ENCODE measurements at places on chromosomes 7 and 10.
A peak's percentile ranks its signal among the peaks of the same experiment; 100 is the strongest.

GRCh38 chr10:23075672-23076071, 19.7 kb upstream of the MSRB2 start:
- no peak for DNase-seq

DNA sequence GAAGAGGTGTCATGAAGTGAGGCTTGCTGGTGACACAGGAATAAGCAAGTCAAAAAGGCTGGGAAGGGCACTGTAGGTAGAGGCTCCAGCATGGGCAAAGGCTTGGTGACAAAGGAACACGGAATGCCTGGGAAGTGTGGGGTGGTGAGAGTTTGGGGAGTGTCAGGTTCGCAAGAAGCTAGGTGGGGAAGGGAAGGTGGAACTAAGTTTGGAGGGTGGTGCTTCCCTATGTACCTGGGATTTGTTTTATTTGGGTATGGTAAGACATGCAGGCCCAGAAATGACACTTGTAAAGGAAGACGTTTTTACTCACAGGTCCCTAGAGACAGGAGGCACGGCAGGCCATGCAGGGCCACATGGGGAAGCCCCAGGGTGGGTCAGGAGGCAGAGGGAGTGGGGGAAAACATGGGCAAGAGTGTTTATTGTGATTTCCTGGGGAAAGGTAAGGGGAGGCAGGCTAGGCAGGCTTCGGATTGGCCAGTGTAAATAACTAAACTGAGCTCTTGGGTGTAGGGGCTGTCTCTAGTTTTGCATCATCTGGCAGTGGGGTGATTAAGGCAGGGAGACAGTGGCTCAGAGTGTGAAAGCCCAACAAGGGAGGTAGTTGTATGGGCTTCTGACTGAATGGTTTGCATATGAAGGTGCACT, 52.1 kb downstream of the SH2D4B start:
- peak; percentile 63 for DNase-seq

- DNase-seq = no peak
Measured at GRCh38 chr7:2968176-2968575, 75.5 kb downstream of the CARD11 start.

- DNase-seq = no peak
Measured at GRCh38 chr10:123790132-123790885, 101.3 kb downstream of the CPXM2 start.

DNA sequence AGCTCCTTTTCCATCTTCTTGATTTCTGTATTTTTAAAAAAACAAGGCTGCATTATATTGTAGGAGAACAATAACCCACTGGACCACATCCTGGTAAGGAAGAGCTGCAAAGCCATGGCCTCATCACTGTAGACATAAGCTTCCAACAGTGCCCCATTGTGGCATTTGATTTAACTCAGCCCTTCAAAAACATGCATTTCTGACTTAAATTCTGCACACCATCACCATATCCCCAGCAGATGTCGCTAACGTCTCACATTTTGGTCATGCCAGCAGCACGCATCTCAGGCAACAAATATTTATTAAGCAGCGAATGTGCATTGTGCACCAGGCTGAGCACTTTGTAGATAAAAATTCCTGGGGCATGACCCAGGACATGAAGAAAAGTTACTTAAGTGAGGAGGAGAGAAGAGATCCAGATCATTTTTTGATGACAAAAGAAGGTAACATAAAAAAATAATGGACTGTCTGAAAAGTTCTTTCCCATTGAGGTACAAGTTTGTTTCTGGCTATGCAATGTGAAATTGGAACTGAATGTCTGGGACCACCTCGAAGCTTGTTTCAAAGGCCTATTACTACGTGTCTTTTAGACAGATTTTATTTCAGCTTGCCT, 164.6 kb upstream of the CDCA7L start:
- DNase-seq = peak; percentile 64

DNA sequence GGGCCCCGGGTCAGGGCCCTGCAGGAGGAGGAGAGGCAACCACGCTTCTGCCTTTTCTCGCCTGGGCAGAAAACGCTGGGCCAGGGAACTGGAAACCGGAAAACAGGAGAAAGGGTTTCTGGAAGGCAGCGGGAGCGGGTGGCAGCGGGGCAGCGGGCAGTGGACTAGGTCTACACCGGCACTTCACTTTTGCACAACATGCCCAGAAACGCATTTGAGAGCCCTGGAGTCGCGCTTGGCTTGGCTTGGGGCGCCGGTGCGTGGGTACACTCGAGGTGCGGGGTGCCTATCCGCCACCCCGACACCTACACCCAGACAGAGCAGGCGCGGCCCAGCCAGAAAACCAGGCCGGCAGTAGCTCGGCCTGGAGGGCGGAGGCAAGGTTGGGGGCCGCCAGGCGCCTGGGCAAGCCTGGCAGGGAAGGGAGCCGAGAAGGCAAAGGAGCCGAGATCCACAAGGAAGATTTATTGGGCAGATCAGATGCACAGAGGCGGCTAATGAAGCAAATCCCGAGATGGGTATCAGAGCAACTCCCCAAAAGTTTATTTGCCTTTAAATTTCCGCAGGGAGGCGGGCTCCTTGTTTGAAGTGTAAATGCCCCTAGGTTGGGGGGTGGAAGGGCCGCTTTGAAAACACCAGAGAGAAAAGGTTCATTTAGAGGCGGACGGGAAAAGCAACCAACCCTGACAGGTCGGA, 3.2 kb upstream of the PAX2 start:
- peak; percentile 38 for DNase-seq

GRCh38 chr10:78435484-78436221, 402.0 kb downstream of the RPS24 start:
- DNase-seq = no peak

DNA sequence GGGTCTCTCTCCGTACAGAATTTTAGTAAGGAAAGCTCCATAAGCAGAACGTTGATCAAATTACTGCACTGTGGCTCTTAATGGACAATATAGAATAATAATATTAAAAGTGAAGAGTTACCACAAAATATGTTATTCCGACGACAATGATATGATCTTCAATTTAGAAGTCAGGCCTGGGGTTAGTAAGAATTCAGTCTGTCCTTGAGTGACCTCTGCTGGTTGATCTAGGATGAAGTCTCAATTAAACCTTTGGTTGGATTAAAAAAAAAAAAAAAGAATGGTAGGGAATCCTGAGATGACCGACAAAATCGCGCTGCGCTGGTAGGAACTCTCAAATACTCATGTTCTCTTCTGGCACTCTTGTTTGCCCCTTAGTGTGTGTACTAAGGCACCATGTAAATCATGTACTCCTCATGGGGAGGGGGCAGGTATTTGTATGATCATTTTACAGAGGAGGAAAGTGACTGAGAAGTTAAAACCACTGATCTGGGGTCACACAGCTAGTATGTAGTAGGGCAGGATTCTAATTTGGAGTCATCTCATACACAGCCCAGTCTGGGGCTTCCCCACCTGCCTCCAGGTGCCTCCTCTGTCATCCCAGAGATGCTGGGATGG, 161.3 kb upstream of the NPVF start:
- peak; percentile 20 for DNase-seq

- no peak for DNase-seq
Measured at GRCh38 chr10:17175551-17175950, 25.9 kb downstream of the TRDMT1 start.

DNA sequence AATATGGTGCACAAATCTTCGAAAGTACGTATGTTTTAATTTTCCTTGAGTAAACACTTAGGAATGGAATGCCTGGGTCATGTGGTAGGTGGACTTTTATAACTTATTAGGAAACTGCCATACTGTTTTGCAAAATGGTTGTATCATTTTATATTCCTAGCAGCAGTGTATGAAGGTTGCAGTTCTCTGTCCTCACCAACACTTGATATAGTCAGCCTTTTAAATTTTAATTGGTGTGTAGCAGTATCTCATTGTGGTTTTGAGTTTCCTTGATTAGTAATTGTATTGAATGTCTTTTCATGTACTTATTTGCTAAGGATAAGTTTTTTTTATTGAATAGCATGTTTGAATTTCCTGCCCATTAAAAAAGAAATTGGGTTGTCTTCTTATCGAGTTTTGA, 926 bp upstream of the PCBD1 start:
- no peak for DNase-seq

GRCh38 chr7:74454925-74455288, 1.2 kb downstream of the GTF2IRD1 start:
- no peak for DNase-seq

DNA sequence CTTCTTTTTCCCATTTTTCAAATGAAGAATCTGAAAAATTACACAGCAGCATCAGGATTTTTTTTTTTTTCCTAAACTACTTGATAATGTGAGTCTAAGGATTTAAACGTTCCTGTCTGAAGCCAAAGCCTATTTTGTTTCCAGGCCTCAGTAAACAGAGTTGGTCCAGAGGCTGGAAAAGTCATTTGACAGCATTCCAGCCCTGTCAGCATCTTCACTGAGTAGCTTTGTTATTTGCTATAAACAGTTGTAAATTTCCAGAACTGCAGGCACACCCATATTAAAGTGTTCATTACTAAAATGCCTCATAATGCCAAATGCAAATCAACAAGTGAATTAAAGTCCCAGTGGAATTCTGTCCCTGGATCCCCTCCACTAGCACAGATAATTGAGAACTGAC, 35.5 kb upstream of the KMT2E start:
- no peak for DNase-seq

- no peak for DNase-seq
Measured at GRCh38 chr10:86192691-86193090, 173.9 kb downstream of the GRID1 start.

DNA sequence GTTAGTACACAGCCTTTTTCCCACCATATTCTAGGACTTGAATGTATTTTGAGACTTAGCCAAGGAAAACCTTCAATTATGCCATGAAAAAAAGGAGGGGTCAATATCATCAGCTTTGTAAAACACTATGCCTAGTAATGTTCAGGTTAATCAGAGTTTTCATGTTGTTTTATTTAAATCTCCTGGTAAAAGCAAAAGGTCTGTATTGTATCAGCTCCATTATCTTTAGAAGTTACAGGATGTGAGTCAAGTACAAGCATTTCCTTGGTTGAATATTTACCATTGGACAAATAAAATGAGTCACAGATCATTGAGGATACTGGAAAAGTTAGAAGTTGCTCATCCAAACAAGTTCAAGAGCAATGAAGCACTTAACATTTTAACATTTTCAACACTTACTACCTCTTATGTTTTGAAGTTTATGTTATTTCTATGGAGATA, 89.9 kb upstream of the CAPZA2 start:
- DNase-seq = no peak

DNA sequence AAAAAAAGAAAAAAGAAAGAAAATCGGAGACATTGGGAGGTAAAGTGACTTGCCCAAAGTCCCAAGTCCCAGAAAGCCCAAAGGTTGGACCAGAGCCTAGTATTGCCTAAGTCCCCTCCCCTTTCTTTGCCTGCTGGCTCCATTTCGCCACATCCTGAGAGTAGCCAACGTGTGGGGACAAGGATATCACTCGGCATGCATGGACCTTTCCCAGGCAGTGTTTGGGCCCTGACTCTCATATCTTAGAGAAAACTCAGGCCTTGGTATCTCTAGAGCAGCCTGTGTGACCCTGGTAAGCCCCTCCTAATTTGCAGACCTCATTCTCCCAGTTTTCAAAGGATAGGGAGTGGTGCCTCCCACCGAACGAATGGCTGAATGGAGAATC, 294.2 kb upstream of the ZMIZ1 start:
- no peak for DNase-seq

GRCh38 chr7:92833024-92833765, 3.2 kb downstream of the CDK6 start:
- peak; percentile 85 for DNase-seq

- DNase-seq = no peak
Measured at GRCh38 chr10:24462889-24463552, 254.1 kb downstream of the KIAA1217 start.

GRCh38 chr10:69567920-69568319, 5.3 kb downstream of the NEUROG3 start:
- no peak for DNase-seq

DNA sequence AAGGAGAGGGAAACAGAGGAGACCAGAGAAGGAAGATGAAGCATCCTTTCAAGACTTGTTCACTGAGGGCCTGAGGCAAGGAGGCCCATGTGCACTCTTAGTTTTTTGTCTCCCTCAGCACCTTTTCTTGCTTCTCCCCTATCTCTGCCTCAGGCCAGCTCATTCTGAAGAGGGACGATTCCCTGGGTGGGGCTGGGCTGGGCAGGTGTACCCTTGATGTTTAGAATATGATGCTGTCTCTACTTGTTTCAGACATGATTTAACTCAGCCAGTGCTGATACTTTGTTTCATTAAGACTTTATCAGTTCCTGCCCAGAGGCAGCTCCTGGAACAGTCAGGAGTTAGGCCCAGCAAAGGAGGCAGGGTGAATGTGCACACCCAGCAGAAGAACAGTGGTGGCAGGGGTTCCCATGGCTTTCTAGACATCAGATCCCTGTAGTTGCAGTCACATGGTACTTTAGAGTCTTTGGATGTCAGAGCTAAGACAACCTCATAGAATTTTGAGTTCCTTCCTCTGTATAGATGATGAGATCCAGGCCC, 3.4 kb downstream of the PRXL2A start:
- no peak for DNase-seq

DNA sequence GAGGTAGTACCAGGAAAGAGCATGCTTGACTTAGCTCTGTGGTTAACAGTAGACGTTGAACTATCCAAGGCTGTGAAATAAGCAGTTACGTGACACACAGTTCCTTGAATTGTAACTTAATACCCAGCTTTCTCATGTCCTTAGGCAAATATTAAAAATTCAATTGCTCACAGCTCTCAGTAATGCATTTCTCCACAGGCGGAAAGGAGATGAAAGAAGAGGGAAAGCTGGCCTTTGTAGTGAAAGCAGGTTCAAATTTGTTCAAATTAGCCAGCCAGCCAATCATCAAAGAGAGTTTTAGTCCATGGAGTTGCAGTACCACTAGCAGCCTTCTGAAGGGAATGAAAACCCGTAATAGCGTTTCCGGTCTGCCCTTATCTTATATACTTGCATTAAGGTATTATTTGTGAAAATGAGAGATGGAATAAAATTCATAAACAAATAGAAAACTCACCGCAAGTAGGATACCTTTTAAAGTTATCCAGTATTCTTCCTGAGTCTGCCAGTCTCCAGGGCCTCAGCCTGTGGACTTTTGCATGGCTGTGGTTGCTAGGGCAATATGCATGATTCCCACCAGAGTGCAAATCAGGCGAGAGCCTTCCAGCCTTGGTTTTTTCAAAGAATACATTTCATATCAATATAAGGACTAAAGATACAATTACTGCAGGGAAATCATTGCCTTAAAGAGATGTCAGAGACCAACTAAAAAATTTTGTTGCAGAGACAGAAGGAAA, 795.5 kb downstream of the TNS3 start:
- no peak for DNase-seq

GRCh38 chr10:45427970-45428366, 54.0 kb downstream of the ALOX5 start:
- peak; percentile 7 for DNase-seq
